ENCODE measurements at places on chromosomes 1 and 21.

DNA sequence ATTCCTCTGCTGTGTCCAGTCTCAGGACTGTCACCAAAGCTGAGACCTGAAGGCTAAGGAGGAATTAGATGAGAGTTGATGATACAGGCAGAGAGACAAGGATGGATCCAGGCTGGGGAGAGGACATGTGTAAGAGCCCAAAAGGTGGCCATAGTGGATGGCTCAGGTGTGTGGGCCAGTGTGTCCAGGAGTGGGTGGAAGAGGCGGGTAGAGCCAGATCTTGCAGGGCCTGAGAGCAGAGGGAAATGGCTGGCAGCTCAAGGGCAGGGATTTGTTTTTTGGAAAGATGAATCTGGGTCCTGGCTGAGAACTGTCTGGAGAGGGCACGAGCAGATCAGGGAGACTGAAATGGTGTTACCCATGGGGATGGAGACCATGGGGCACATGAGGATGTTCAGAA, 38.1 kb downstream of the AZIN2 start:
- no peak for DNase-seq

DNA sequence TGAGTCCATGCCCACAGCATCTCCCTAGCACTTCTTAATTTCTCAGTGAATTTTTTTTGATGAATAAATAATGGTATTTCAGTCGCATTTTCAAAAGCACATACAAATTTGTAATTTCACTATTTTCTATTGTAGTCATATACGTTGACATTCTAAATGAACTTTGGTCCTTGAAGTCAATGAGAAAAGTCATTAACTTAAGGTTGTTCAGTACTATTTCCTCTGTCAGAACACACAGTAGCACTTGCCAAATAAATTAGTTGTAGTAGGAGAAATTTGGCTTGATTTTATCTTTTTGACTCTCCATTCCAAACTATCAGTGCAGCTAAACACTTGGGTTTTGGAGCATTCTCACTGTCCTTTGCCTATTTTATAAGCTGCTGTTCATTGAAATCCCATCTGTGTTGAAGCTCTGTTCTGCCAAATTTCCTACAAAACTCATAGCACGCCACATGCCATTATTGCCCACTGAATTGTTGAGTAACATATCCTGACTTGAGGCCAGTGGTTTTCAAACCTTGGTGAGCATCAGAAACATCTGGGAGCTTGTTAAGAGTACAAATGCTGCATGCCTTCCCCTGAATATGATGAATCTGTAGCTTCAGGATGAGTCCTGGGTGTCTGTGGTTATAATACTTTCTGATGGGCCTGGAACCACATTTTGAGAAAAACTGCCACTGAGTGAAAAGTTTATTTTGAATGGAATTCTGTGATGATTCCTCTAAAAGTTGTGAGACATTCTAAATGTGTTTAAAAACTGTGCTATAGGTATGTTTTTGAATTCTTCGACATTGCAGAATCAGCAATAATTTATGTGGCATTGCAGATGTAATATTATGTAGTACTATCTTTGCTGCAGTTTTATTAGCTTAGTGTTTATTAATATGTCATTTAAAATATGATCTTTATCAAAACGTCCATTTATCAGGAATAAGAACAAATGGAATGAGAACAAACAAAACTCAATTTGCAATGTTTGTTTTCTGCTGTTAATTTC, 78.9 kb downstream of the DNM3 start:
- no peak for DNase-seq

DNA sequence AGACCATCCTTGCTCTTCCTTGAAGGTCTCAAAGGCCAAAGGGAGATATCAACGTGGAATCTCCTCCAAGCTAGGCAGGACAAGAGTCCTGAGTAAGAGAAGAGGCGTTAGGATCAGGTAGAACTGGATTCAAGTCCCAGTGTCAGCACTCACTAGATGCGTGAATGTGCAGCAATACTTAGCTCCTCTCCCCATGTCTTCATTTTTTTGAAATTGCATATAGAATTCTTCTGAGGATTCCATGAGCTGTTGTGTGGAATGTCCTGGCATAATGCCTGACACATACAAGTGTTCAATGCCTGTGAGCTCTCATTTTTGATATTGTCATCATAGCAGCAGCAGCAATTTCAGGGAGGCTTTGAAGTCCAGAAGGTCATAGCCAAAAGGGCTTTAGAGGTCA, 333.2 kb downstream of the KCNH1 start:
- no peak for DNase-seq

GRCh38 chr1:241357366-241358340, 648 bp upstream of the RGS7 start:
- peak; percentile 18 for DNase-seq

GRCh38 chr1:169974067-169974466, 80.4 kb upstream of the SCYL3 start:
- no peak for DNase-seq

- DNase-seq, result no peak
Measured at GRCh38 chr1:213680677-213681325, 307.0 kb upstream of the PROX1 start.

DNA sequence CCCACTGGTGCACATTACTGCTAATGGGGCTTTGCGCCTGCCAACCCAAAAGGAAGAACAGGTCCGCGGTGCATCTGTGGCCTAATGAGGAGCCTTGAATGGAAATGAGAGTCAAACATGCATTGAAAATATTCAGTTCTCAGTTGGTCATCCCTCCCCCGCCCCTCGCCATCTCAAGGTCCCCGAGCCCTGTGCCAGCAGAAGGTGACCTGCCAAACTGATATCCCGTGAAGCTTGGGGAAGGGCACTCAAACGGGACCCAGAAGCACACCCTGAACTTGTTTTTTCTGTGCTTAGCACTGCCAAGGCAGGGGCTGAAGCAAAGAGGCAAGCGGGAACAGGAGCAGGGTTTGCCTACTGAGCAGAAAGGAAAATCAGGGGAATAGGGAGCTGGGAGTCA, 67.9 kb upstream of the ZNF648 start:
- no peak for DNase-seq
